ENCODE measurements at places on chromosomes 12 and 14. TPM values are rescaled to one million over a fixed set of nuclear protein-coding genes. Genes with fewer than 3 reads are reported as not detected.

GPR84 gene
- under 0.01 TPM for total RNA-seq

MUCL1 gene
- not detected for total RNA-seq

HOXC12 gene
- total RNA-seq = not detected

CEP170B gene
- total RNA-seq = 9.0 TPM

- no peak for DNase-seq
Measured at GRCh38 chr14:59882957-59883356, 12.4 kb upstream of the RTN1 start.

DNA sequence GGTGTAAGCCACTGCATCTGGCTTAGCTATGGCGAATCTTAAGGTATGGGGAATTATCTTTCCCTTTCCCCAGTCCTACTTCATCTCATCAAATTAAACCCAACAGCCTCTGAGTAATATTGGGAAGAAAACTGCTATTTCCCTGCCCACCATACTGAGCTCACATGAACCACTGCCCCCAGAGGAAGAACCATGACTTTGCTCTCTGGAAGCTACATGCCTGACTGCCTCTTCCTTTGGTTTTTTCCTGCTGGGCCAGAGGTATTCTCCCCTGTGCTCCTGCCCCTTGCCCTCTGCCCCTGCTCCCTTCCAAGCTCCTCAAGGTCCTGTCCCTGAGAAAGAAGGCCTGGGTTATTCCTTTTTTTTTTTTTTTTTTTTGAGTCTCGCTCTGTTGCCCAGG is 15.2 kb downstream of the RILPL2 start:
- no peak for DNase-seq

DNA sequence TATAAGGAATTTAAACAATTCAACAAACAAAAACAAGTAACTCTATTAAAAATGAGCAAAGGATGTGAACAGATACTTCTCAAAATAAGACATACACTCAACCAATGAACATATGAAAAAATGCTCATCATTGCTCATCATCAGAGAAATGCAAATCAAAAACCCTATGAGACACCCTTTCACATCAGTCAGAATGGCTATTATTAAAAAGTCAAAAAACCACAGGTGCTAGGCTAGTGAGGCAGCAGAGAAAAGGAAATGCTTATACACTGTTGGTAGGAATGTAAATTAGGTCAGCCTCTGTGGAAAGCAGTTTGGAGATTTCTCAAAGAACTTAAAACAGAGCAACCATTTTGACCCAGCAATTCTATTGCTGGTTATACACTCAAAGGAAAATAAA is 52.0 kb downstream of the NAV3 start:
- no peak for DNase-seq

GRCh38 chr12:25771041-25771440 is 187.4 kb upstream of the RASSF8 start:
- DNase-seq = no peak

DNA sequence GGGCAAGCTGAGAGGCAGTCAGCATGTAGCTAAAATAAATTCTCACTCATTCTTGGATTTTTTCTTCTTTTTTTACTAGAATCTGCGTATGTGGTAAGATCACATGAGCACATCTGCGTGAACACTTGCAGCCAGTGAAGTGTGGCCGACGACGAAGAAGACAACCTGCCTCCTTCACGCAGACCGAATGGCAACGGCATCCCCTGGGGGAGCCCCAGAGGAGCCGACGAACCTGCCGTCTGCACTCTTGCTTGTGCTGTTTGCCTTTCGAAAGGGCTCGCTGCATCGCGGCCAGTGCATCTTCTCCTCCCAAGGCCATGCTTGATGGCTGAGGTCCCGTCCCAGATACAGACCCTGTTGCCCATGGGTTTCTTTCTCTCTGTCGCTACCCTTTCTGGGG is 113.8 kb downstream of the KCNK10 start:
- DNase-seq = no peak

DNA sequence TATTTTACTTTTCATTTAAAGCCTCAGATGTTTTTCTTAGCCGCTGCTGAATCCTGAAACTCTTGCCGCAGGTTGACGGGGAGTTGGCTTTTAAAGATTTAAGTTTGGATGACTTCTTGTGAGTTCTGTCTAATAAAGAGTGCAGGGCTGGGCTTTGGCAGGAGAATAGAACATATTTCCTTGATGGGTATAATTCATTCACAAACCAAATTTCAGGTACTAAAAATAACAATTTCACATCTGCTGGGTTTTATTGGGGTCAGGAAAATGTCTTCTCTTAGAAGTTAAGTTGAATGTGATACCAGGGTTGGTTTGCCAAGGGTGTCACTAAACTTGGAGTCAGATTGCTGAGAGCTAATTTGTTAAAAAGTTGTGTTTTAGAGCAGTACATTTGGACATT is 9.7 kb downstream of the SP1 start:
- no peak for DNase-seq

DNA sequence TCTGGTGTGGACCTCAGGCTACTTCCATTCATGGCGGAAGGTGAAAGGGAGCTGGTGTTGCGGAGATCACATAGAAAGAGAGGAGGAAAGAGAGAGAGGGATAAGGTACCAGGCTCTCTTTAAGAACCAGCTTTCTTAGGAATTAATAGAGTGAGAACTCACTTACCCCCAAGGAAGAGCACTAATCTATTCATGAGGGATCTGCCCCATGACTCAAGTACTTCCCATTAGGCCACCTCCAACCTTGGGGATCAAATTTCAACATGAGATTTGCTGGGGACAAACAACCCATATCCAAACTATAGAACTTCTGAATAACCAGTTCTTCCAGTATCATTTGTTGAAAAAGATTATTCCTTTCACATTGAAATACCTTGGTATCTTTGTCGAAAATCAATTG is 34.0 kb upstream of the C2CD5 start:
- no peak for DNase-seq
